ENCODE measurements at places on chromosomes 12 and 14. TPM values are rescaled to one million over a fixed set of nuclear protein-coding genes. Genes with fewer than 3 reads are reported as not detected.

DNA sequence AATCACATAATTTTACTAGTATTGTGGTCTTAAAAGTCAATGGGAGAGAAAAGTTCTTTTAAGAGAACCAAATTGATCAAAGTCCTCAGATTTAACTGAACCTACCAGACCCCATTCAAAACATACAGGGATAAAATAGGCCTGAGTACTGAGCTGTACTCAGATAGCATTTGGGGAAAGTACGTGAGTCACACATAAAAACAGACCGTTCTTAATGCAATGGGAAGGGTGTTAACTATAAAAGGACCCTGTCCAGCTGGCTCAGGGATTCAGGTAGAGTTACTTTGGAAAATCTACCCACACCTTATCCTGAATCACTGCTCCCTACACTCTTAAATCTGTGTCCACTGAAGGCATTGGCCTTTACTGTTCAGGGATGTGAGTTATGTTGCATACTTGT lies 78.0 kb downstream of the PTPN21 start:
- H3K4me1 ChIP-seq, result peaks cover 3% of the 10 kb centered on the region
- peaks cover 3% of the 10 kb centered on the region for H3K36me3 ChIP-seq
- no peak overlapping the region for H3K4me3 ChIP-seq
- DNase-seq, result no peak
- H3K27me3 ChIP-seq, result peaks cover 9% of the 10 kb centered on the region
- H3K27ac ChIP-seq, result no peak overlapping the region

- peak overlapping the region; percentile 10 for H3K4me3 ChIP-seq
- DNase-seq, result no peak
- H3K36me3 ChIP-seq, result peaks cover 3% of the 10 kb centered on the region
- H3K27me3 ChIP-seq, result no peaks in the 10 kb centered on the region
- H3K27ac ChIP-seq, result peak overlapping the region; percentile 77
Observed at GRCh38 chr12:92076101-92076500, 69.5 kb downstream of the BTG1 start.

GRCh38 chr14:31166271-31166561 lies 41.4 kb downstream of the HECTD1 start:
- peak overlapping the region; percentile 84 for H3K27ac ChIP-seq
- H3K4me3 ChIP-seq, result no peak overlapping the region
- peaks cover 13% of the 10 kb centered on the region for H3K36me3 ChIP-seq
- no peak for DNase-seq
- H3K27me3 ChIP-seq, result no peaks in the 10 kb centered on the region
- peaks cover 6% of the 10 kb centered on the region for H3K4me1 ChIP-seq

GRCh38 chr12:124432376-124432775 lies 135.0 kb downstream of the NCOR2 start:
- H3K27ac ChIP-seq, result peak overlapping the region; percentile 73
- H3K4me1 ChIP-seq, result peaks cover 28% of the 10 kb centered on the region
- no peak for DNase-seq
- H3K4me3 ChIP-seq, result no peak overlapping the region
- H3K36me3 ChIP-seq, result peaks cover 8% of the 10 kb centered on the region

Gene SSPN
- total RNA-seq, result not detected

Gene SLCO1B1
- not detected for total RNA-seq

Data from T-helper 17 cell (primary cell).